ENCODE measurements at places on chromosomes 6 and 20.

- no peak for DNase-seq
Observed at GRCh38 chr6:18209539-18210197, 54.4 kb downstream of the KDM1B start.

DNA sequence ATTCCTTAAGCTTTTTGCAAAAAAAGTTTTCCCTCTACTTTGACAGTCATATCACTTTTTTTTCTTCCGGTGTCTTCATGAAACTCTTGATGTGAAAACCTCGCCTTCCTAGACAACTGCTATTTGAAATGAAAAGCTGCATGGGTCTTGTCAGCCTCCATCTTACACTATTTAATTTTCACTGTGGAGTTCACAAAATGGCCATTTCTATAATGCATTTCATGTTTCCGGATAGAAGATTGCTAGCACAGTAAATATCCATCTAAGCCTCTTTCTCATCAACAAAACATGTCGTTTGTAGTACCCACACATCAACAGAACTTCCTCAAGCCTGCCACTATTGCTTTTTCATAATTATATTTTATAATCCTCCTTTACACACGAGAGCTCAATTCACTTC lies 204.9 kb upstream of the ID4 start:
- DNase-seq, result no peak

- no peak for DNase-seq
Observed at GRCh38 chr6:33007831-33008400, 1.5 kb downstream of the HLA-DOA start.

- peak; percentile 89 for DNase-seq
Observed at GRCh38 chr20:32277361-32278198, at the start of gene KIF3B. Gene KIF3B, plus strand, starts transcription at chr20:32277651. Its CDS starts 32,127 bp downstream, at chr20:32309778.

DNA sequence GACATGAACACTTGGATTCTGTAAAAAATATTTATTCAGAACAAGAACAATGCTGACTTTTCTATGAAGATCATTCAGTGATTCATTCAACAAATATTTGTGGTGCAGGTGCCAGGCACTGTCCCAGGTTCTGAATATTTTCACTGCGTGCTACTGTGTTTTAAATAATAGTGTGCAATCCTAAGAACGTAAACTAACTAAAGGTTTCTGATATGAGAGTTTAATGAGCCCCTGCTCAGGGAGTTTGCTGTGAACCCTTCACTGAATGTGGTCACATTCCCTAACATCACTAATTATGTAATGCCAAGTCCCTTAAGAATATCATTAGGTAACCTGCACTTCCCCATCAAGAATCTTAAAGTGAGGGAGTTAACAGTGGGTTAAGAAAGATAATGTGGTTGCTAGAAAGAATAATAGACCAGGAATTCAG lies 1.7 kb upstream of the TMEM170B start:
- DNase-seq, result no peak

DNA sequence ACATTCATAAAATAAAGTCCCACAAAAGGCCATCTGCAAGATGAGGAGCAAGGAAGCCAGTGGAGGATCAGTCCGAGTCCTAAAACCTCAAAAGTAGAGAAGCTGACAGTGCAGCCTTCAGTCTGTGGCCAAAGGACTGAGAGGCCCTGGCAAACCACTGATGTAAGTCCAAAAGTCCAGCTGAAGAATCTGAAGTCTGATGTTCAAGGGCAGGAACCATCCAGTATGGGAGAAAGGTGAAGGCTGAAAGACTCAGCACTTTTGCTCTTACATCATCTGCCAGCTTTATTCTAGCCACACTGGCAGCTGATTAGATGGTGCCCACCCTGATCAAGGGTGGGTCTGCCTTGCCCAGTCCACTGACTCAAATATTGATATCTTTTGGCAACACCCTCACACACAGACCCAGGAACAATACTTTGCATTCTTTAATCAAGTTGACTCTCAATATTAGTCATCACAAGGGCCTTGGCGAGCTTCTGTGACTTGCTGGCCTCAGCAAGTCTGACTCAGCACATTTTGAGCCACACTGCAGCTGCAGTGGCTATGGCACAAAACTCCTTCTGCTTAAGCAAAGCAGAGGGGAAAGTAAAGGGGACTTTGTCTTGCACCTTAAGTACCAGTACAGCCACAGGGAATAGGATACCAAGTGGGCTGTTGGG lies 1370.3 kb upstream of the CITED2 start:
- no peak for DNase-seq

- no peak for DNase-seq
Observed at GRCh38 chr6:142764311-142764710, 180.7 kb downstream of the HIVEP2 start.

DNA sequence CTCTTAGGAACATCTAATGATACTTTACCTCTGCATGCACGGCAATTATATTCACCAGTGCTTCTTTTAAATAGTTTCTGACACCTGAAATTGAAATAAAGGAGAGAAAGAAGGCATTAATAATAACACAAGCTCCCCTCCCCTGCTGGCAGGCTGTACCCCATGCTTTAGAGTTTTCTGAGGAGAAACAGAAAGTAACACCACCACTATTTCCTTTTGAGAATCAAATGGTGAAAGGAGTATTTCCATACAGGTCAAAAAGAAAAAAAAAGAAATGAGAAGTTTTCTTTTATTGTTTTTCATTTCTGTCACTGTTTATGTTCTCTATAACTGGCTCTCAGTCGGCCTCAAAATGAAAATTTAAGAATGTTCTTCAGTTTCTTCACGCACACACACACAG lies 108.1 kb downstream of the IRF4 start:
- DNase-seq, result no peak

- DNase-seq, result no peak
Observed at GRCh38 chr6:62272114-62272513, 13.9 kb downstream of the KHDRBS2 start.

DNA sequence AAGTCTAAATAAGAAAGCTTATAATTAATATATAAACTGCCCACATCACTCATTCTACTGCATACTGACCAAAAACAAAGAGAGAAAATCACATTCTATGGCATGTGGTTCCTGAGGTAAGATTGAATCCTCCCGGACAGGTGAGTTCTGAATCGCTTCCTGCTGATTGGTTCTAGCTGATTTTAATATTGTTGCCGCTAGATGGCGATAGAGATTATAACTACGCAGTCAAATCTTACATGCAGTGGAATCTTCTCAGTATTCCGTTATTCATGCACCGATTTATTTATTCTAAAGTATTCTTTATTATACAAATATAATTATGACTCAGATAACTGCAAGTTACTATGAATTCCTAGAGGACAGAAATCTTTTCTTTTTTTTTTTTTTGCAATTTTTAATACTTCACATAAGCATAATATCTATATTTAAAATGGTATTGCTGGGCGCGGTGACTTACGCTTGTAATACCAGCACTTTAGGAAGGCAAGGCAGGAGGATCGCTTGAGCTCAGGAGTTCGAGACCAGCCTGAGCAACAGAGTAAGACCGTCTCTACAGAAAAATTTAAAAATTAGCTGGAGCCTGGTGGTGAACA lies 24.2 kb upstream of the TMX4 start:
- DNase-seq, result peak; percentile 14

- DNase-seq, result no peak
Observed at GRCh38 chr20:64151633-64152530, 12.4 kb upstream of the MYT1 start.

DNA sequence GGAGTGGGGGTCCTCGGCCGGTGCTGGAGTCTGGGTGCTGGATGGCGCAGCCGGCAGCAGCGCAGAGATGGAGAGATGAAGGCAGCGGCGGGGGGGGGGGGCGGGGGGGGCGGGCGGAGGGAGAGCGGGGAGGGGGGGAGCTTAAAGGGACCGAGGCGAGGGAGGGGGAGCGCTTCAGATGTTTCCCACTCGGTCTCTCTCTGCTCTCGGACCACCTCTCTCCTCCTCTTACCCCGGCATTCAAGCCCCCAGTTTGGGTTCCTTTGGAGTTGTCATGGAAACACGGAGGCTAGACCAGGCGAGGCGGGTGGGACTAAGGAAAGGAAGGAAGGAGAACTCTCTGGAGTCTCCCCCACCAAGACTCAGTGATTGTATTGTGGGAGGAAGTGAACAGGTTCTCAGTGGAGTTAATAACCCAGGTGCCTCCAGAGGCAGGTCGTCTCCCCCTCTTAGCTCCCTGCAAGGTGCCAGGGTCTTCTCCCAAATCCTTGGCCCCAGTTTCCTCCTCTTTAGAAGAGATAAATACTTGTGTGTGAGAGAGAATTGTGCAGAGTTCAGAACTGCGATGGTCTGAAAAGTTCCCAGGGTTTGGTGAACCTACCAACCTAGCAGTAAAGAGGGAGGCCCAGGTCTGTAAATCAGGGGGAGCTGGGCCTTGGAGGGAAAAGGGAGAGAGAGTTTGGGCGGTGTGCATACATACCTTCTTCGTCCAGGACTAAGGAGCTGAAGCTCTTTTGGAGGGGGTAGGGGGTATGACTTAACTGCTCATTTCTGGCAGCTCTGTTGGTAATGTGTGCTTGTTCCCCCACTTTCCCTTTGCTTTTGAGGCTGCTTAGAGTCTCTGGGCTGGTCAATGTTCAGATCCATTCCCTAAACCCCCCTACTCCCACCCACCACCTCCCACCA lies at the start of gene PRRT1:
PRRT1 (minus strand) TSS at position 77 of the 906 bp plus-strand sequence. CDS start 112 bp downstream, outside the sequence.
- no peak for DNase-seq

- DNase-seq, result no peak
Observed at GRCh38 chr20:32429343-32429742, 71.2 kb downstream of the ASXL1 start.

DNA sequence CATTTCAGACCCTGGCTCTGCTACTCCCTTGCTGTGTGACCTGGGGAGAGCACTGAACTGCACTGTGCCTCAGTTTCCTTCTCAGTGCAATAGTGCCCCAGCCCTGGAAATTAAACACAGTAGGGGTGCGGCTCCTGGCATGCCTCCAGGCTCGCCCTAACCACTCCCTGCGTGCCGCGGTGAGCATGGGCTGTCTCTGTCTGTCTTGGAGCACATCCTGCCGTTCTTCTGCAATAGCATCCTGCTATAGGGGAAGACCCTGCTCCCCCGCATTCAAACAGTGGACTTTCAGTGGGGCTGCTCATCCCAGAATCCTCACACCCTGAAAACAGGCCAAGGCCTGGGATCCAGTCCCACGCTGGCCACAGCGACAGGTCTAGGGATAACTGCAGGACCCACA lies 129.5 kb downstream of the FOXC1 start:
- no peak for DNase-seq

- no peak for DNase-seq
Observed at GRCh38 chr6:159969204-159969912, 476 bp downstream of the IGF2R start.

DNA sequence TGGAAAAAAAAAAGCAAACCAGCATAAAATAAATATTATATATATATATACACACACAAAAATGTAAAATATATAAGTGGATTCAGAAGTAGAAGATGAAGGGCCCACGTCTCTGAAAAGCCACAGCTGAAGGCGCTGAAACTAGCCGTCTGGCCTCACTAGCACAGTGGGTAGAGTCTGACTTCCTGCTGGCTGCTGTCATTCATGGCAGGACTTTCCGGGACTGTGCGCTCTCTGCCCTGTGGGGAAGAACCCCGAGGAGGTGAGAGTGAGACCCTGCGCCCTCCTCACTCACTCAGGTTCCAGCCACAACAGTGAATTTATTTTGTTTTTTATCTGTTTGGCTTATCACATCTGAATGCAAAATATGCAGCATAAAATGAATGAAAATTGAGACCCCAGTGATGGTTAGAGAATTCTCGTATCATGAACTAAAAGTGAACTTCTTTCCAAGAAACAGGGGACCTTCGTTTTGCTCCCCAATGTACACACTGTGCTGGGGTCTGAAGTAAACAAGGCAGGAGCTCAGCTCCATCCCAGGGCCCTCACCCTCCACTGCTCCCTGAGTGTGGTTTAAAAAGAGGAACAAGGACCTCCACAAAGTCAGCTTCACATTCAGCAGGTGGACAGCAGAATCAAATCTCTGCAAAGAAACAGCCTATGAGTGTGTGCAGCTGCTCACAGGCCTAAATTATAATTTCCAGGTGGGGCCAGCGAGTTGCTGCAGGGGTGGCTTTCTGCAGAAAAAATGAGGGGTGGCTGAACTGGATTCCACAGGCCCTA lies 1.3 kb upstream of the RAMACL start:
- DNase-seq, result peak; percentile 44

DNA sequence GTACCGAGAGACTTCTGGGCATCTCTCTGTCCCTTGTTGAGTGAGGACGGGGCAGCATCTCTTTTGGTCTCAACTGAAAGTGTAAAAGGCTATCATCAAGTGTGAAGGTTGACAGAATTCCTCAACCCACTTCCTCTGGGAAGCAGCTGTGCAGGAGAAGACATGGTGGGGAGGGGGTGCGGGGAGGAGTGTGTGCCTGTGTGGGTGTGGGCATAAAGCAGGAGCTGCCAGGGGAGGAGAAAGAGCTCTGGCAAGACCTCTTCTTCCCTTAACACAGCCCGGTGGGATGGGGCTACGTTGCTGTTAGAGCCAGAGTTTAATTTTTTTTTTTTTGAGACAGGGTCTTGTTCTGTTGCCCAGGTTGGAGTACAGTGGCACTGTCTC lies 31.8 kb downstream of the CPXM1 start:
- no peak for DNase-seq

DNA sequence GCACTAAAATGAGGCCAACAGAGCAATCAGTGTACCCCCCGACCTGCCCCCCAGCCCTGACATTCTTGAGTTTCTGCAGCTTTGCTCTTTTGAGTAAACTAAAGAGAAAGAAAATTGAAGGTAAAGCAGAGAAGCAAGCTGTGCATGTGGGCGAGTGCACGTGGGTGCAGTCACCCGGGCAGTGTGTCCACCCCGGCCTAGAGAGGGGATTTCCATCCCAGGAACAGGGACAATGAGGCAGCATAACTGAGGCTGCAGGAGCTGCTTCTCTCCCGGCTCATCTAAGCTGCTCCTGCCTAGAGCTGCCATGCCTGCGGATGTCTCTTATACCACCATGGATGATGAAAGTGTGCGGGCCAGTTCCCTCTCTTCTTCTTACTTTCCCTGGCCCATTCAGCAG lies 16.8 kb downstream of the CASS4 start:
- no peak for DNase-seq

GRCh38 chr6:25237579-25237978 lies 41.6 kb upstream of the CARMIL1 start:
- no peak for DNase-seq

GRCh38 chr6:75024828-75025227 lies 181.0 kb downstream of the COL12A1 start:
- no peak for DNase-seq

DNA sequence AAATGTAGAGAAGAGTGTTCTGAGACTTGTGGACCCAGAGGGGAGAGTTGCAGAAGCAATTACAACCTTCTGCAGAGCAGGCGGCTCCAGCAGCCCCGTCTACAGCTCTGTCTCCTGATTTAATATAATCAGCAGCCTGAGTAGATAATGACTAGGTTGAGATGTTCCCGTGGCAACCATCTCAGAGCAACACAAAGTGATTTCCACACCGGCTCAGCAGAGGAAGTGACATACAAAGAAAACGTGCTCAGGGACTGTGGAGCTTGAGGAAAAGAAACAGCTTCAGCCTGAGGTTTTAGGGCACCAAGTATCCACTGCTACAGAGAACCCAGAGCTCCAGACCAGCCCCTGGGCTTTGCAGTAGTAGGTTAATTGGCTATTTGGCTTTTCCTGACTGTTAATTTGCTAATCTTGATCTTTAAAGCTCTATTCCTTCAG lies 136.4 kb downstream of the MTFR2 start:
- no peak for DNase-seq

DNA sequence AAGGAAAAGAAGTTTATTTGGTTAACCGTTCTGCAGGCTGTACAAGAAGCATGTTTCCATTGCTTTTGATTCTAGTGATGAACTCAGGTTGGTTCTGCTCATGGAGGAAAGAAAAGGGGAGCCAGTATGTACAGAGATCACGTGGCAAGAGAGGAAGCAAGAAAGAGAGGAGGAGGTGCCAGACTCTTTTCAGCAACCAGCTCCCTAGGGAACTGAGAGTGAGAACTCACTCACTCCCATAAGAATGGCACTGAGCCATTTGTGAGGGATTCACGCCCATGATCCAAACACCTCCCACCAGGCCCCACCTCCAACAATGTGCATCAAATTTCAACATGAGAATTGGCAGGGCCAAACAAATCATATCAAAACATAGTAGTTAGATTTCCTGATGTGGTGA lies 649.1 kb downstream of the EPM2A start:
- no peak for DNase-seq

All from GM12891 (cell line).